ENCODE measurements at places on chromosomes 3 and 15. TPM values are rescaled to one million over a fixed set of nuclear protein-coding genes. Genes with fewer than 3 reads are reported as not detected.

Gene MGLL
- 42.0 TPM for total RNA-seq

Gene MB21D2
- 8.8 TPM for total RNA-seq

DNA sequence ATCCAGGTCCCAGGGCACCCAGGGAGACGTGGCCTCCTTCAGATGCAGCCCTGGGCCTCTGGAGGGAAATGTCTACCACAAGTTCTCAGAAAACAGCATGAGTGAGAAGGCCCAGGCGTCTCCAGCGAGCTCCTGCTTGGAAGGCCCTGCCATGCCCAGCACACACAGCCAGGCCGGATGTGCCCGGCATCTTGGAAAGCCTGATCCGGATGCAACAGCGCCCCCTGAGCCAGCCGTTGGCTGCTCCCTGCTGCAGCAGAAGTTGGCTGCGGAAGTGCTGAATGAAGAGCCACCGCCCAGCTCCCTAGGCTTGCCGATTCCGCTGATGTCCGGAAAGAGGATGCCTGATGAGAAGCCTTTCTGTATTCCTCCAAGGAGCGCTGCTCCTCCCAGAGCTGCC, 856 bp downstream of the NPAP1 start:
- DNase-seq = no peak

DNA sequence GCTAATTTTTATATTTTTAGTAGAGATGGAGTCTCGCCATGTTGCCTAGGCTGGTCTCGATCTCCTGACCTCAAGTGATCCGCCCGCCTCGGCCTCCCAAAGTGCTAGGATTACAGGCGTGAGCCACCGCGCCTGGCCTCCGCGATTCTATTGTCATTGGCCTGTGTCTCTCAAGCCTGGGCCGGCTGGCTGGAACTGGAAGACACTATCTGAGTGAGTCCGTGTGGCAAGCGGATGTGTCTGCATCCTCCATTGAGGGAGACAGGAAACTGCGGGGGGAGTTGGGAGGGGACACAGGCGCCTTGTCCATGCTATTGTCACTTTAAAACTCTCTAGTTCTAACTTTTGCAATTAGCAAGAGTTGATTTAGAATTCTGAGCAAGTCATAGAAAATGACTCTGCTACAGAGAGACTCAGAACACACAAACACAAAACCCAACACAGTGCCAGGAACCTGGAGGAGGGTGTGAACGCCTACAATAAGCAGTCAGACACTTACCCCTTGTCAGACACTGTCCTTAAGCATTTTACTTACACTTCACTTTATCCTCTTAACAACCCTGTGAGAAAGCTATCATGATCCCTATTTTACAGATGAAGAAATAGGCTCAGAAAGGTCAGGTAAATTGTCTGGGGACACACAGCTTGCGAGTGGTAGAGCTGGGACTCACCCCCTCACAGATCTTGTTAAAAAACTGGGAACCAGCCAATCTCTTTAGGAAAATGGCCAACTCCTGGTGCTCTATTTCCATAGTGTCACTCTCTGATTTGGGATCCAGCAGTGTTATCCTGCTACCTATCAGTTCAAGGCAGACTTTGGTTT, 38.7 kb downstream of the ANP32A start:
- DNase-seq = no peak

GRCh38 chr15:50256188-50257041, 9.1 kb downstream of the HDC start:
- peak; percentile 78 for DNase-seq

DNA sequence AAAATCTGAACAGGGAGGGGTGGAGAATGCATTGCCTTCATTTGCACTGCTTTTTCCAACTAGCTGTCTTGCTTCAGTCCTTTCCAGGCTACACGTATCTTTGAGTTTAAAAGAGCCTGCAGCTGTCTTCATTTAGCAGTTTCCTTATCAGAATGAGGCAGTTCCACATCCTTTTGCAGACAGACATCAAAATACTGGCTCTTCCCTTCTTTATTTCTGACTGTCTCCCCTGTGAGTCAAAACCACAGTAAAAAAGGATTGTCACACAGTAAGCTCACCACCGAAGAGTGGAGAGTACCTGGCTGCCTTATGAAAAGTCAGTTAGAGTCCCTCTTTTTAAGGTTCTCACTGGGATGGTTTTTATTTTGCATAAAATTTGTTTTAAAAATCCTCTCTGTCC, 205.5 kb upstream of the CD96 start:
- DNase-seq = peak; percentile 71

Data from RPMI7951 (cell line).